Ammon's horn (tissue), 1 donor: ENCODE measurements at places on chromosomes 3 and 15.

- DNase-seq: no peak
Observed at GRCh38 chr3:42745776-42746454, 27.1 kb downstream of the CCDC13 start.

GRCh38 chr3:188948281-188948996 lies 223.3 kb upstream of the TPRG1 start:
- DNase-seq: peak; percentile 70

- DNase-seq: peak; percentile 41
Observed at GRCh38 chr3:124246949-124247348, 255.0 kb upstream of the ROPN1 start.

DNA sequence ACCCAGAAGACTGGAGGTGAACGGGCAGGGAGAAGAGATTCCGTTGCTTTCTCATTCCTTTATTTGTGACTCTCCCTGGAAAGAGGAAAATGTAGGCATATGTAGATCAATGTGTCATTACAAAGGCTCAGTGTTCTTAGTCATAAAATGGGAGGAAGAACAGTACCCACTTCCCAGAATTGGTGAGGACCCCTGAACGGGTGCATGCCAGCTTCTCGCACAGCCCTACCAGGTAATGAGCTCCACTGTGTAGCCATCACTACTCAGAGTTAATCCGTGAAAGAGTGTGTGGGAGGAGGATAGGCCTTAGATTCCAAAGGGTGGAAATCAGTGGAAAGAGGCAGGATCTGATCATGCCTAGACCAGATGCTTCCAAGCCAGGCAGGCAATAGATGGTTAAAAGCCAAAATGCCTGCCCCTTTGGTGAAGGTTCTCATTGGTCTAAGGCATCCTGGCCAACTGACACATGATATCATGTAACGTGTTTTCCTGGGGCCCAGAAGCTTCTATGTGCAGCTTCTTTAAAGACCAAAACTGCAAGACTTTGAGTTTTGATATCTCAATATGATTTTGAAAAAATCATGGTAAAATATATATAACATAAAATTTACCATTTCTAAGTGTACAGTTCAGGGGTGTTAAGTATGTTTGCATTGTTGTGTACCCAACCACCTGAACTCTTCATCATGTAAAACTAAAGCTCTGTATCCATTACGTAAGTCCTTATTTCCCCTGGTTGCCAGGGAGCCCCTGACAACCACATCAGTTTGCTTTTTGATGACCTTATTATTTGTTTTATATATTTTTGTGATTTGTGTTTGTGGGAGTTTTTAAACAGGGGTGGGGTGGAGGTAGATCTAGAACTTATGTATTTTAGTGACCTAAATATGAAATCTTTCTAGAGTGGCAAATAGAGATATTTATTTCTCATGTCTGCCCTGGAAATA lies 402.2 kb upstream of the CFAP20DC start:
- DNase-seq: no peak

DNA sequence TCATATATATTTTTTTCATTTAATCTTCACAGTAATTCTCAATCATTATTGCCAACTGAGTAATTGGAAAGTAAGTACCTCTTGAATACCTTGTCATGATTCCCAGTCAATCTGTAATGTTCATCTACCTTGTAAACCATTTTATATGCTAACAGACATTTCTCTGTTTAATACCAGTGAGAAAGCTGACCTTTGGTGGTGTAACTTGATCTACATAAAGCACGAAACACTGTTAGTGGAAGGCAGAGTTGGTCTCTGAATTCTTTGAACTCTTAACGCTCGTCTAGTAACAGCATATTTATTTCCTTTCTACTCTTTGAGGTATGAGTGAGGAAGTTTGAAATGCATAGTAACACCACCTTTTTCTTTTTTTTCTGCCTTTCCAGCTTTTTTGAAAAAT lies 59.5 kb downstream of the SLC25A26 start:
- DNase-seq: no peak

DNA sequence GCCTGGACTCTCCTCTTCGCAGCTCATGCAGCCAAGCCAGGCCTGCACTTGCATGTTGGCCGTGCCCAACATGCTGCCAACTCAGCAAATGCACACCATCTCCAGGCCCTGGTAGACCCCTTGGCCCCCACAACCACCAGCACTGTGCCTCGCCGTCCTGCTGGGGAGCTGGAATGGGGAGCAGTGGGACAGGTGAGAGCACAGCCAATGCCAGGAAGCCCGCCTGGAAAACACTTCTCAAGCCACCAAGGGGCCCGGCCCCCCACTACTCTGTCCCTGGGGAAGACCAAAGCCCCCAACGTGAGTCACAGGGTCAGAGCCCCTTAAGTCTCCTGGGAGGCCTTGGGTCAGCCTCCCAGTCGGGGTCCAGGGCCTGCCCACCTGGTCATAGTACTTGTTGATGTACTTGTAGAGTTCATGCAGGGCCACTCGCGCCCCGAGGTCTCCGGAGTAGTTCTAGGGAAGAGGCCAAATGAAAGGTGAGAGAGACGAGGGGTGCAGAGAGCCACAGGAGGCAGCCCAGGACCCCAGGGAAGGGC lies 24.5 kb downstream of the PLXNB1 start:
- DNase-seq: peak; percentile 5

- no peak for DNase-seq
Observed at GRCh38 chr15:95946241-95946640, 384.3 kb upstream of the NR2F2 start.

DNA sequence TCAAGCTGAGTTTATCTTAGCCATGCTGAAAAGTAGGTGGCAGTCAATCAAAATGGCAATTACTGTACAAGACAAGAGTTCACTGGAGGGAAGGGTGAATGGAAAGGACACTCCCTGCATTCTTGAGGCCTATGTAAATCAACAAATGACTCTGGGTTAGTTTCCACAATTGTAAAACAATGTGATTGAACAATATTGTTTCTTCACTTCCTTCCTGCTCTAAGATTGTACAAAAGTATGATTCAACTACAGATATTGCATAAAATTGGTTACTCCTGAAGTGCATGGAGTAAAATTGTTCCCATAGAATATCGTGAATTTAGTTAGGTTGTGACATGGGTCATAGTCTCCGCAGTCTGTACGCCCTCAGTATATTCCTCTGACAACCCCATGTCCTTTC lies 277.6 kb downstream of the LPP start:
- DNase-seq: no peak

DNA sequence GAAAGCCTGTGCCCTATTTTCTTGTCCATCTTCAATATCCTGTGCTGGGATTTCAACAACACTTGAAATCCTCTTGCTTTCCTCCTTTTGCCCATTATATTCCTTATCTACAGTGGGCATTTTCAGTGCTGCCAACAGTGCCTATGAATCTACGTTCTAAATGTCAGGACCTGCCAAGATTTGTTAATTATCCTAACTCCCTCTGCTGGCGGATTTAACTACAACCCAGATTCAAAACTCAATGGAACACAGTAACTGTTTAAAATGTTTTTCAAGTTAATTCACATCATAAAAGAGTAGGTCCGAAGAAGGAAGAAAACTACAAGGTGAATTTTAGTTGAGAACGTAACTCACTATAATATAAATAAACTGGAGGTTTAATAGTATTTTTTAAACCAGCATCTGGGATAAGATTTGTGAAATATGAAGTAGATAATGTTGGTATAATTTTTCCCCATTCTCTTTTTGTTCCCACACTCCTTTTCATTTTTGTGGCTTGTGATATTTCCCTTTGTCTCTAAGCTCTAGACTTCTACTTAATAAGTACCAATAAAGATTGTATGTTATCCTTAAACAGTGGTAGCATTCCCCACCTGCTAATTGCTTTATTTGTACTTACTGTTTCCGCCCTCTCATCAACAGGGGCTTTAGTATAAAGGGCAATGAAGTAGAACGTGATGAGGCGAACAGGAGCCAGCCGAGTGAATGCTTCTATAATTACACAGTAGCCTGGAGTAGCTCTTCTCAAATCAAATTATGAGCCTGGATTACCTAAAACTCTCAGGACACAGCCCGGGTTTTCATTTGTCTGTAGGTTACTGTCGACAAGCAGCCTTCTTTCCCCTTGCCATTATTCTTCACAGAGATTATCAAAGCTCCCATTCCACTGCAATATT lies 302.5 kb upstream of the ATP11B start:
- DNase-seq: peak; percentile 78

DNA sequence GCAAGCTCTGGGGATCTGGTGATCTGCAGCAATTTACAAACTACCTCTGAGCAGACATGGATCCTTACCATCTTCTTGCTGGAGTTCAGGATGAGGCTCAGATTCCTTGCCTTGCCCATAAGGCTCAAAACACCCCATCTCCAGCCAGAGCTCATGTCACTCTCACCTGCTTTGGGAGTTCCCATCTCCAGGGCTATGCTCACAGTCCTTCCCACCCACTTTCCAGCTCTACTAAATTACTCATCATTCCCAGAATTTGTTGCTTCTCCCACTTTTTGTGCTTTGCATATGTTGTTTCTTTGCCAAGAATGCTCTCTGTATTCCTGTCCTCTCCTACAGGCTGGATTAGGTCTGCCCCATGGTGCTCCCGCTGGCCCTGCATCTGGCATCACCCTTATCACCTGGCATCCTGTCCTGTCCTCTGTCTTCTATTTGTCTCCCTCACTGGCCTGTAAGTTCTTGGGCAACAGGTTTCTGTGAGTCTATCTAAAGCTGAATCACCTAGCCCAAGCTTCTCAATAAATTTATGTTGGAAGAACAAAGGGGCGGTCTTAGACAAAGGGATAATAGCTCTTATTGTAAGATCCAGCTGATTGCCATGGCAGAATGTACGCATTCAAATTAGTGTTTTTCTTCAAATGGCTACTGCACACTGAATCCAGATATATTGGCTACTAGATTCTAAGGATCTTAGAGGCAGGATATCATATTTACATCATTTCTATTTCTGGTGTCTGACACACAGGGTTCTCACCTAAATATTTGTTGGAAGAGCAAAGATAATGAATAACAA lies 179.2 kb downstream of the CLSTN2 start:
- DNase-seq: no peak

- no peak for DNase-seq
Observed at GRCh38 chr3:65581313-65581712, 457.4 kb downstream of the MAGI1 start.

DNA sequence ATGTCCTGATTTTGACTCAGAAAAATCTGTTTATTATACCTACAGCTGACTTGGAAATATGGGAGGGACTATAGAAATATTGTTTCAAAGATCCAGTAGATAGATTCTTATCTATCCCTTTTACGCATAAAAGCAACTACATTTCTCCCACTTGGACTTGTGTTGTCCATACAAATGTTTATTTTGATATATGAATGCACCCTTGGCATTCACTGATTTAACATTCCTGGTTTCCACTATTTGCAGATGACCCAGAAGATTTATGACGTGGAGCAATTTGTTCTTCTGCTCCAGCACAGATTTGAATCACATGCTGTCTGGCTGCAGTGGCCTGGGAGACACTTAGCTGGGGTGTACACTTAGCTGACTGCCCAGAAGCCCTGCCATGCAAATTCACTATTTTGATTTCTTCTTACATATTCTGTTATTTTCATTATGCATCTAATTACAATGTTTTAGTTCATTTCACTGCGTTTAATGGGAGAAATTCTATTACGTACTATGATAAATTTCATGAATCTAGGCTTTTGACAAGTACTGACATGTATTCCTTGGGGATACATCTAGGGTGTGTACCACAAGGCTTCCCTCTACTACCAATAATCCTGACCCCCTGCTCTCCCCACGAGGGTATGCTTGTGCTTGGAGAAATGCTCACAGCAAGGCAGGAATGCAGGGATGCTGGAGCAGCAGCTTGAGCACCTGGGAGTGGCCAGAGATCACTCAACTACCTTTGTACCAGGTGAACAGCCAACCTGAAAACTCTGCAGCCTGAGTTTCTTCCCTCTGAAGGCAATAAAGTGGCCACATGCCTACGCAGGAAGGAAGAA lies 223.6 kb upstream of the TBL1XR1 start:
- no peak for DNase-seq

GRCh38 chr3:151316267-151316991 lies at the start of gene GPR87:
Gene GPR87 (minus strand): TSS chr3:151316820. CDS start chr3:151300100, 16,720 bp downstream.
- DNase-seq: no peak

- DNase-seq: no peak
Observed at GRCh38 chr3:66406831-66407610, 93.8 kb downstream of the LRIG1 start.

GRCh38 chr3:171691485-171691884 lies 118.8 kb downstream of the PLD1 start:
- no peak for DNase-seq

DNA sequence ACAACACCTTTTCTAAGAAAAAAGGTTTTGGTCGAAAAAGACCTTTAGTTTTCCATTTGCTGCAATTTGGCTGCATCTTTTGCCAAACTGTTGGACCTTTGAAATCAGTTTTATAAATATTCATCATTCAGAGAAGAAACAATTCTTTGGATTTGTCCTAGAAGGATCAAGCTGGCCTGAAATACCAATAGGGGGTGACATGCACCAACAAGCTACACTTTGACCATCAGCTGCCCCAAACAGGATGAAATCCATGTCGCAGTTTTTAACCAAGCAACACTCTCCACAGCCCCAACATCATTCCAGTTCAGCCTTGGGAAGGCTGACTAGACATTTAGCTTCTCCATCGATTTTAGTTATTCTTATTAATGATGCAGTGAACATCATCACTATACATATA lies 9.8 kb downstream of the RPL15 start:
- peak; percentile 62 for DNase-seq

DNA sequence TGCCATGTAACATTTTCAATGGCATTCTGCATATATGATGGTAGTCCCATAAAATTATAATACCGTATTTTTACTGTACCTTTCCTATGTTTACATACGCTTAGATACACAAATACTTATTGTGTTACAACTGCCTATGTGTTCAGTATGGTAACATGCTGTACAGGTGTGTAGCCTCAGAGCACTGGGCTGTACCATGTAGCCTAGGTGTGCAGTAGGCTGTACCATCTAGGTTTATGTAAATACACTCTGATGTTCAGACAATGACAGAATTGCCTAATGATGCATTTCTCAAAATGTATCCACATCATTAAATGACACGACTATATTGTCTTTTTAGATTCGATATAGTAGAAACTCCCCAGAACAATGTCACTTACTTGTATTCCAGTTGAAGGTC lies 22.7 kb downstream of the CD80 start:
- no peak for DNase-seq

DNA sequence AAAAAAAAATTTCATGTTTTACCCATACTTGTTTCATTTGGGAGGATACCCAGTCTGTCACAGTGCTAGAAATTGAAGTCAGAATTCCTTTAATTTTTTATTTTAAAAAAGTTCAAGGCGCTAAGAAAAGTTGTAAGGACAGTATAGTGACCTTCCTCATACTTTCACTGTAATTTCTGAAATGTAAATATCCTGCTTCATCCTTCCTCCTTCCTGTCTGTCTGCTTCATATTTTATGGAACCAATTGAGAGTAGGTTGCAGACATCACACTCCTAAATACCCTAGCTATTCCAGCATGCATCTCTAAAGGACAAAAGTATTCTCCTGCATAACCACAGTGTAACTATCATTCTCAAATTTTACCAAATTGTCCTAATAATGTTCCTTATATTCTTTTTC lies 35.8 kb downstream of the CMTM8 start:
- DNase-seq: no peak

GRCh38 chr3:45043728-45044299 lies 17.7 kb downstream of the CLEC3B start:
- DNase-seq: no peak

- DNase-seq: no peak
Observed at GRCh38 chr3:107884719-107885460, 205.9 kb downstream of the CD47 start.

- no peak for DNase-seq
Observed at GRCh38 chr15:76492538-76492937, 156.0 kb downstream of the ISL2 start.

- DNase-seq: no peak
Observed at GRCh38 chr3:114627770-114628169, 333.9 kb downstream of the TIGIT start.
